Iris pigment epithelial cell (primary cell): ENCODE measurements at places on chromosomes 6 and 20.

- DNase-seq: no peak
Measured at GRCh38 chr20:57292611-57293010, 26.2 kb upstream of the BMP7 start.

DNA sequence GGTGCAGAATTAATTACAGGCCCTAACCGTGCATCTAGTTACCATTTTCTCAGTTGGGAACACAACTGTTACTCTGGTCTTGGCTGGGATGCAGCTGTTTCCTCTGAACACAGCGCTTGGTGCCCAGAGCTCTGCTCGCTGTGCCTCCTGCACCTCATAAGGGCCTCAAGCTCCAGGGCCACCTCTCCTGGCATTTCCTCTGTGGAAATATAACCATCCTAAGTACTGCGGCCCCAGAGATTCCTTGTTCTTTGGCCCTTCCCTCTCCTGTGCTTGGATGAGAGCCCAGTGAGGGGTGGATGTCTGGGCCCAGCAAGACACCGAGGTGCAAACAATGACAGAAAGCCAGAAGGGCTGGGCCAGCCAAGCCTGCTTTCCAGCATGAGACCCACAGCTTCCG, 169.9 kb upstream of the CST7 start:
- DNase-seq: no peak

GRCh38 chr6:46521464-46521971, 30.3 kb upstream of the RCAN2 start:
- DNase-seq: peak; percentile 72

- DNase-seq: peak; percentile 58
Measured at GRCh38 chr6:39980839-39981580, 46.7 kb upstream of the MOCS1 start.

- peak; percentile 51 for DNase-seq
Measured at GRCh38 chr6:75449630-75450206, 43.9 kb downstream of the FILIP1 start.

DNA sequence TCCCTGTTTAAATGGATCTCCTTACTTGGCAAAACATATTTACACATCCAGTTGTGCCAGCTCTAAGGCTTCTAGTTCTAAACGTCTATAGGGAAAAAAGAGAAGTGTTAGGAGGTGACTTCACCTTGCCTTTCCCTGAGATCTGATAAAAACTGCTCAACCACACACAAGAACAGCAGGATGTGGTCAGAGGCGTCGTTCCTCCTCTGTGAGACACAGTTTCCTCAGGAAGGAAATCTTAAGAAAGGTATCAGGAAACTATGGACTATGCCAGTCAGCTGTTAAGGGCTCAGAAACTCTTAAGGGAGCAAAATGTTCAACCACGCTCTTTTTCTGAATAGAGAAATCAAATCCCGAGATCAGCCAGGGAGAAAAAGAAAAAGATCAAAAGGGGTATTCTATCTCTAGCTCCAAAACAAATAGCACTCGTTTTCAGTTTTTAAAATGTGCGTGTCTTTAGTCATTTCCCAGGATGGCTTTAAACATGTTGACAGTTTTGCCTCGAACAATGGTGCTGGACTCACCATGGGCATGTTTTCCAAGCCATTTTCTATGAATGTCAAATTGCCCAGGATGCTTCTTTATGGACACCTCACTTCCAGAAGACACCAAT, 154.5 kb downstream of the HACE1 start:
- peak; percentile 93 for DNase-seq

GRCh38 chr6:161271343-161272030, 2.4 kb downstream of the AGPAT4 start:
- no peak for DNase-seq

- no peak for DNase-seq
Measured at GRCh38 chr20:31811198-31811597, 8.0 kb upstream of the MYLK2 start.

DNA sequence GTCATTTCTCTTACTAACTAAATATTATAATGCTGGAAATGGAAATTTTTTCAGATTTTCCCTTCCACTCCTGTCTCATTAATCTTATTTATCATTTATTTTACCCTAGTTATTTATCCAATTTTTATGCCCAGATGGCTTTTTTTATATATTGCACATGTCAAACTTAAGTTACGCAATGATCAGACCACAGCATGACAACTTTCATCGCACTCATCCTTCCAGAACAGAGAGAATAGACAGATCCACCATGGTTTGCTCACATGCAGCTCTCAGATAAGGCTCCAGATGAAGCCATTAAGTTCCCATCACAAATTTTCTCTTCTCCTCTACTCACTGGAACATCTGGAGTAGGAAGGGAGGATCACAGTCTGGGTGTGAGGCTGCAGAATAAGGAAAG, 48.7 kb downstream of the MAP7 start:
- DNase-seq: no peak

DNA sequence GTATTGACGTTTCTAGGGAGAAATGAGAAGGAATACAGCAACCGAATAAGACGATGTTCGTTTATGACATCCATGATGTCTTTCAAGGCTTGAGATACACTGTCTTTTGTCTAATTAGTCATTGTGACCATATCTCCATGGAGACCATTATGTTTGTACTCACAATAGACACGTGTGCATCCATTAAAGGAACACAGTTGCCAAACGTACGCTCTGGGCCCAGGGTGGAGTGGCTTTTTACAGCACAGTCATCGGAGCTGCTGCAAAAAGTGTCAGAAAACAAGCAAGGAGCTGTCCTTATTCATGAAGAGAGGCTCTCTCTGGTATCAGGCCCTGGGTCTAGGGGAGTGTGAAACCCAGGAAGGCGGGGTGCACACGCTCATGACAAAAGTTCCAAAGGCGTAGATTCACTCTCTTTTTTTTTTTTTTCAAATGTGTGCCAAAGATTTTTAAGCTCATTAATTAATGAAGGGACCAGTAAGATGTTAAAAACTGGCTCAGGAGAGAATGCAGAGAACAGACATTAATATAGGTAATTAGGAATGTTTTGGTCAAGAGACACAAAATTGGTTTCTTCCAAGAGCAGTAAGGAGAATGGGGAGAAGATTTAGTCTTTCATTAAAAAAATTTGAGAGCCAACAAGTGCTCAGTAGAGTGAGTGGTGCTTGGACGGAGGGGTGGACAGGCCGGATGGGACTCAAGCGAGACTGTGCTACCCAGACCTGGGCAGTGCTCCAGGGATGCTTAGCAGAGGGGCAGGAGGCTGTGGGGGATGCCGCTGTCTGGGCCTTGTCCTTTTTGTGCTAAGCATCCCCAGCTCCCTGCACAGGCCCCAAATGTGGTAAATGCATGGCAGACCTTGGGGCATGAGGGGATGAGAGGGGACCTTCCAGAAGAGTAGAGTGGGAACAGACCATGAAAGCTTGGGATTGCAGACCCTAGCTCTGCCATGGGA, 34.9 kb upstream of the GTSF1L start:
- no peak for DNase-seq

DNA sequence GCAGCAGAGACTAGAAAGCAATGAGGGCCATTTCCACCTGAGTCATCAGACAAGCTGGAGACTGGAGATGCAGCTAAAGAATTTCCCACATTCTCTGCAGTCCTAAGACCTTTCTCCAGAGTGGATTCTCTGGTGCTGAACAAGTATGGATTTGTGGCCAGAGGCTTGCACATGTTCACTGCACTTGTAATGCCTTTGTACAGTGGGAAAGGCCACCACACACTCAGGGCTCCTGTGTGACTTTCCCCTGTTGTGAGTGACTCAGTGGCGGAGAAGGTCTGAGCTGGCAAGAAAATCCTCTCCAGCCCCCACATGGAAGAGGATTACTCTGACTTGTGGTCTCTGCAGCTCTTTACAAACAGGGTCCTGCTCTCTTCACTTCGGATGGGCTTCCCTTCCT, 192.3 kb downstream of the C6orf118 start:
- DNase-seq: no peak

- no peak for DNase-seq
Measured at GRCh38 chr6:159108426-159108985, 60.7 kb upstream of the FNDC1 start.

DNA sequence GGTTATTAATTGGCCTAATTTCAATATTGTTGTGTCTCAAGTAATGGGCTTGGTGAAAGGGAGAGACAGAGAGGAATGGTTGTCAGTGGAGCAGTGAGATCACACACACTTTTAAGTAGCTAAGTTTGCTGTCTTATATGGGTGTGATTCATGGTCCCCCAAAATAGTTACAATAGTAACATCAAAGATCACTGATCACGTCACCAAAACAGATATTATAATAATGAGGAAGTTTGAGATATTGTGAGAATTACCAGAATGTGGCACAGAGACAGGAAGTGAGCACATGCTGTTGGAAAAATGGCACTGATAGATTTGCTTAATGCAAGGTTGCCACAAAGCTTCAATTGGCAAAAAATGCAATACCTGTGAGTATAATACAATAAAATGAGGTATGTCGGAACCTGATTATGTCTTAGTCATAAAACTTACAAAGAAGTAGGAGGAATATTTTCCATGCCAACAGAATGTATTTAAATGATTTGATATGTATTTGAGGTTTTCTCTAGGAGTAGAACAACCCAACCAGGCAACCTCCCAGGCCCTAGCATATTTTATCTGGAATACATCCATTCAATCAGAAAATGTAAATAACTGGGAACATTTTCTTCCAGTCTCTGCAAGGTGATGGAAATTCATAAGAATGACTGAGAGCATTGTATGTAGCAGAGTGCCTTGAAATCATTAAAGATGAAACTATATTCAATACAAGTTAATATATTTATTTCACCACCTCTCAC, 167.8 kb downstream of the CARMIL1 start:
- DNase-seq: no peak

DNA sequence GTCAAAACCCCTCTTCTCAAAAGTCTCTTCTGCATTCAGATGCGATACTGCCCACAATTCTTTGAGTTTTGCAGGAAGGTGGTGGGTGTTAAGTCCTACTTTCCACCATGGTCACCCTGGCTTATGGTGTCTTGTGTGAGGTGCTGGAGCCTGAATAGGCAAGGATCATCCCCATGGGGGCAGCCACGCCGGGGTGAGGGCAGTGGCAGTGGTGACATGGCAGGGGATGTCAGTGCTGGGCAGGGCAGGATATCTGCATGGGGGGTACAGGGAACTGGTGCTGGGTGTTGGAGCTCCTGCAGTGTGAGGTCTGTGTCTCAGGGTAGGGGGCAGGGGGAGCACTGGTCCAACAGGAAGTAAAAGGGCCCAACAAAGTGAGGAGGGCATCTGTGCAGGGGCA, 2.3 kb downstream of the MAS1 start:
- DNase-seq: no peak

DNA sequence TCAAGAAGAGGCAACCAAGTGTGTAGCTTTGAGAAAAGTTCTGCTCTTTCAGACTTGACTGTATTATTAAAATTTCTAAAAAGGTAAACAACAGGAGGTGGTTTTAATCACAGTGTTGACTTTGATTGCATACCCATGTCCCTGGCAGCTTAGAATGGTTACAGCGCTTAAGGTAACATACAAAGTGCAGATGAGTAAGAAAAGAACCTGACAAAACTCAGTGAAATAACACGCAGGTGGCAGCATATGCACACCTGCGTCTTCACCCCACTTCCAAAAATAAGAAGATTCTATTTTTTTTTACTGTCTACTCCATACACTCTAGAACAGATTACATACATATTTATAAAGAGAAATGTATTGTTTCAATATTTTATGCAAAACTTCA, 233.5 kb downstream of the GMPR start:
- DNase-seq: no peak

GRCh38 chr6:34508425-34508824, 42.5 kb downstream of the PACSIN1 start:
- DNase-seq: peak; percentile 15

- DNase-seq: peak; percentile 95
Measured at GRCh38 chr6:17932330-17932852, 55.0 kb downstream of the KIF13A start.
